ENCODE measurements at places on chromosomes 6 and 20. TPM values are rescaled to one million over a fixed set of nuclear protein-coding genes. Genes with fewer than 3 reads are reported as not detected.

TMEM30A gene
- total RNA-seq, result 47.5 TPM

SAPCD1 gene
- 0.72 TPM for total RNA-seq

SSTR4 gene
- total RNA-seq, result not detected

OVOL2 gene
- not detected for total RNA-seq

LAMP5 gene
- 0.10 TPM for total RNA-seq

RRAGD gene
- total RNA-seq, result 122 TPM

IER3 gene
- 117 TPM for total RNA-seq

DNA sequence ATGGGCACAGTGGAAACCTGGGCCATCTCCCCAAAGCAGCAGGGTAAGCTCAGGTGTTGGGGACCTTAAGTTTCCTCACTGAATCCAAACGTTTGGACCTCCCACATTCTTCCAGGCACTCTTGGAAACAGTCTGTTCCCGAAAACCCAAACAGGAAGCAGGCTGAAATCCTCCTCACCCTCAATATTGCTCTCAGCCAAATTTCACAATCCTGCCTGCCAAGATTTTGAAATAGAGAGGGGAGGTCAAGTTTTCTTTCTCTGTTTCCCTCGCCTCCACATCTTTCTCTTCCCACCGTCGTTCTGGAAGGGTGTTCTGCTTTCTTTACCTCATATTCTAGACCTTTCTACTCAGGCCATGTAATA lies 392.0 kb upstream of the SASH1 start:
- DNase-seq, result peak; percentile 9

DNA sequence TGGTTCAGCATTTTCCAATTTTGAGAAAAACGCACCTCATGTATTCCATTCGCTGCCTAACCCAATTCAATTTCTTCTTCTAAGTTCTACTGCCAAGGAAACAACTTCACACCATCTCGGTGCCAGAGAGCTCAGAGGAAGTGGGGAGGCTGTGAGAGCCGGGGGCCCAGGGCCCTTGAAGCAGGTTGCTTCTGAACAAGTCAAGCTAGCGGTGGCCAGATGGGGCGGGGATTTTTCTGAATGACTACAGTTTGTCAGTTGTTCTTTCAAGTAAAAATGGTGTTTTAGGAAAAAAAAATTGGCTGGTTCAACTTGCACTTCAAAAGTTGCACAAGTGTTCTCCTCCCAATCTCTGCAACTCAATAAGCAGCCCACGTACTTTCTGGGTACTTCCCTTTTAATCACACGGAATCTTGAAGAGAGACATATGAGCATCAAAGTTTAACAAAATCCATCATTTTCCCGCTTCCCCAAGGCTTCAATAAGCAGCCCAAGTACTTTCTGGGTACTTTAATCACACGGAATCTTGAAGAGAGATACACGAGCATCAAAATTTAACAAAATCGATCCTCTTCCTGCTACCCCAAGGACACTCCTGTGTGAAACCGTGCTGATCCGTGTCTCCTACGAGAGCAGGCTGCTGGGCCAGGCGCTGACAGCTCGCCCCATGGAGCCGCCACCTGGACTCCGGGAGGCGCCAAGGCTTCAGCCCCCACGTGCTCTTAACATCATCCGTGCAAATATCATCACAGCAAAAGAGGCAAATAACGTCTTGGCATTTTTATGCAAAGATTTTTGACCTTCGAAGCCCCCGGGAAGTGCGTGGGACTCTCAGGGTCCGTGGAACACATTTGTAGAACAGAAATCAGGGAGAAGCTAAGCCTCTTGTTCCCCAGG lies 186.7 kb upstream of the PDE10A start:
- no peak for DNase-seq

DNA sequence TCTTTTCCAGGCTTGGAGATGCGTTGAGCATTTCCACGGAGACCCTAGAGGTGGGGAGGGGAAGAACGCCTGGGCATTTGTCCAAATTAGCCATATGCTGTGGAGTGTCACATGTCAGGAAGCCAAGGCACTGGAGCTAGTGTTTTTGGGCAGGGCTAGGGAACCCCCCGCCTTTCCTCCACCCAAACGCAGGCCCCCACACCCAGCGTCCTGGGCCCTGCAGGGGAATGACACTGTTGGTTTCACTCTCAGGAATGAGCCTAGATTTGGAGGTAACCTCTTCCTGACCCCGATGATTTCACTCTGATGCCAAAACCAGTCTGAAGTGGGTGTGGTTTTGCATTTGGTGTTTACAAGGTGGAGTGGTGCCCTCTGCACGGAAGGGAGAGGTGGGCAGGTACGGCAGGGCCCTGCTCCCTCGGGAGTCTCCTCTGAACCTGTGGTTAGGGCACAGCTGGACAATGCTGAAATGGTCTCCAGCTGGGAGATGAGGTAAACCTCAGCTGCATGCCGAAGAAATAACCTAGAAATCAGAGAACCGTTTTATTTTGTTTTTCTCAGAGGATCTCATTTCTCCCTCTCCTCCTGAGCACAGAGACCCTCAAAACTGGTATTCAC lies 29.5 kb downstream of the MTHFD1L start:
- DNase-seq, result peak; percentile 19

DNA sequence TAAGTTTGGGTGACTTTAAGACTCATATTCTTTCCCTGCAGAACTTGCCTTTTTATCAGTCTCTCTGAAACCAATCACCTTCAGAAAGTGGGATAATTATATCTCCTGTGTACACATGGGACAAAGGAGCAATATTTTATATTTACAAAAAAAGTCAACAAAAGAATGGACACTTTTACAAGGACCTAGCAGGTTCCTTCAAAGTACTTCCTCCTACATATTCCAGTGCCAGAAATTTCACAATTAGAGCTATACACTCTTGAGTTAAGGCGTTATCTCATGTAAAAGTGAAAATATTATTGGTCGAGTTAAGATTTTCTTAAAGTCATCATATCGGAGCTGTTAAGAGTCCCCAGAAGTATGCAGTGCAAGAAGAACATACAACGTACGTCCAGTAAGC lies 98.9 kb upstream of the MAFB start:
- DNase-seq, result no peak

DNA sequence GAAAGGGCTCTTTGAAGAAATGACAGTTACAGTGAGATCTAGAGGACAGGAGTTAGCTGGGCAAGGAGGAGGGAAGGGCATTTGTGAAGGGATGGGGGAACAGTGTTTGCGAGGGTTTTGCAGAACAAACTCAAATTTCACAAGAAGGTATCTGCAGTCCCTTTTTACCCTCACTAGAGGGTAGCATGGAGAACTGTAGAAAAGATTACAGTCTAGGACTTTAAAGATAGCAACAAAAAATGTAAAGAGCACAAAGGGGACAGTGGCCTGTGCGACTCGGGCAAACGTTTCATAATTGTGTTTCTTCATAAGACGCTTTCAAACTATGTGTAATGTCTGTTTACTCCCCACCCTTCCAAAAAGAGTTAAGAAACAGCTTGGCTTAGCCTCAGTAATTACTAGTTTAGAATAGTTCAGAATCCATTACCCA lies 21.2 kb upstream of the ASXL1 start:
- no peak for DNase-seq

DNA sequence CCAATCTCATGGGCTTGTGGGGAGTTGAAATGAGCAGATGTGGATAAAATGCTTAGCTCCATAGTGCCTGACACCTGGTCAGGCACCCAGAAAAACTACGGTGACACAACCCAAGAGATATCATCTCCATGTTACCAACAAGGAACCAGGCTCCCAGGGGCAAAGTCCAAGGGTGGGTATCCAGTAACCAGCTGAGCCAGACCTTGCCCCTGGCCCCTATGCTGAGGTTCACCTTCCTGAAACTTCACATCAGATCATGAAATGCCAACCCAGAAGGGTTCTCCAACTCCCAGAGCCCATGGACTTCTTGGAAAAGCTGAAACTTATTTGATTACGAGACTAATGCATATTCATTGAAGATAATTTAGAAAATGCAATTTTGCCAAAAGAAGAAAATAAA lies 141.8 kb upstream of the KCNG1 start:
- no peak for DNase-seq

- no peak for DNase-seq
These were observed 177.5 kb downstream of the CDC5L start for GRCh38 chr6:44564906-44565524.

- no peak for DNase-seq
These were observed 24.4 kb downstream of the SIRPD start for GRCh38 chr20:1533059-1533458.

DNA sequence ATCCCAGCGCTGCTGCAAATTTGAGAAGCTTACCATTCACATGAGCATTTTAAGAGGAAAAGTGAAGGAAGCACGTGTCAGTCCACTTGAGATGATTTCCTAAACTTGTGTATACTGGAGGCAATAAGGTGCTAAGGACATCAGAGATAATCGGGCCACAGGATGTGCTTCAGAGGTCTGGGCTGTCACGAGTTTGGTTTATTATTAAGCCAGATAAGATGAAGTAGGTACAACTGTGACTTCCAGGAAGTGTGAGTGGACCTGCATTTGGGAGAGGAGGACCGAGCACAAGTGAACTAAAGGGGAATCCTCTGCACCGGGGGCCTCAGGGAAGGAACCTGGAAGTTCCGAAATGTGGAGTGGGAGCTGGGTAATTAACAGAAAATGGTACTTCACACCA lies 1.4 kb downstream of the SAMD5 start:
- no peak for DNase-seq

GRCh38 chr6:45679631-45680030 lies 301.9 kb upstream of the SUPT3H start:
- DNase-seq, result no peak

GRCh38 chr6:16512544-16513290 lies 248.5 kb downstream of the ATXN1 start:
- DNase-seq, result no peak

DNA sequence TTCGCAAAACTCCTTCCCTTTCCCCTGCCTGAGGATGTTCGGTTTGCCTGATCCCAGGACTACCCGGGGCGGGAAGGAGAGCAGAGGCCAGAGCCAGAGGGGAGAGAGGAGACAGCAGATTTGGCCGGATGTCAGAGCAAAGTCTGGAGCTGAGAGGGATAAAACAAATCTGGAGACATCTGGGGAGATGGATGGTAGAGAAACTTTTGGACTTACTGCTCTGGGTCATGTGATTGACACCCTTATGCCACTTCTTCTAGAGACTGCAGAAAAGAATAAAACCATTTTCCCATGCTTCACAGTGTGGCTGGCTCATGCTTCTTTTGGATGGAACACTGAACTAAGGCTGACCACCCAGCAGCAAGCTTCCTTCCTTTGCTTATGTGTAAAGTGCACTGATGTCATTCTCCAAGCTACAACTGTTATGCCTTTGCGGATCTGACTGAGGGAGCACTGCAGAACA lies 174.7 kb downstream of the FOXC1 start:
- no peak for DNase-seq

DNA sequence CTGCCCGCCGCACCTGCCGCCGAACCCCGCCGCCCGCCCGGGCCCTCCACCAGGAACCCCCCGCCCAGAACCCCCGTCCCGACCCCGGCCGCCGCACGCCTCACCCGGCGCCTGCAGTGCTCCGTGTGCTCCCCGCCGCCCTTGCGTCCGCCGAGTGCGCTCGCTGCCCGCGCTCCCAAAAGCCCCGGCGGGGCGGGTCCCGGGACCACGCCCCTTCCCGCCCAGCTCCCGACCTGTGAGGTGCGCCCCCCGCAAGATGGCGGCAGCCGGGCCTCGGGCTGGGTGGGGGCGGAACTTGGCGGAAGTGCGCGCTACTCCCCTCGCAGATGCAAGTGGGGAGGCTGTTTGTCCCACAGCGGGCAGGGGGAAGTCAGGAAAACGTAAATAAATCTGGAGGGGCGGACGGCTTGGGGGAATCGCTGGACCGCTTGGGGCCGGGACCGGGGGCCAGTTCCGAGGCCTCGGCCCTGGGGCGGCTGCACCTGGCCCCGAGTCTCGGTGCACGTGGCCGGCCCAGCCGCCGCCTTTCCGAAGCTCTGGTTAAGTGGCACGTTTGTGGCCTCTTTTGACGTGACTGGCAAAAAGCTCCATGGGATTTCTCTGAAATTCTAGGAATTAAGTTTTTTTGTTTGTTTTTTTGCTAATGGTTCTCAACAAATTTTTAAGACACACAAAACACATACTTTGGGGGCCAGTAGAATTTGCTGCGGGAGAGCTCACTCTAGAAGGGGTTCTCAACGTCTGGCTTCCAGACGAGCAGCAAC lies at the start of gene EZR:
EZR (minus strand) TSS at position 156 of the 764 bp plus-strand sequence. CDS start 1,275 bp downstream, outside the sequence.
- peak; percentile 74 for DNase-seq

GRCh38 chr6:158849899-158850806 lies 31.0 kb upstream of the EZR start:
- no peak for DNase-seq

DNA sequence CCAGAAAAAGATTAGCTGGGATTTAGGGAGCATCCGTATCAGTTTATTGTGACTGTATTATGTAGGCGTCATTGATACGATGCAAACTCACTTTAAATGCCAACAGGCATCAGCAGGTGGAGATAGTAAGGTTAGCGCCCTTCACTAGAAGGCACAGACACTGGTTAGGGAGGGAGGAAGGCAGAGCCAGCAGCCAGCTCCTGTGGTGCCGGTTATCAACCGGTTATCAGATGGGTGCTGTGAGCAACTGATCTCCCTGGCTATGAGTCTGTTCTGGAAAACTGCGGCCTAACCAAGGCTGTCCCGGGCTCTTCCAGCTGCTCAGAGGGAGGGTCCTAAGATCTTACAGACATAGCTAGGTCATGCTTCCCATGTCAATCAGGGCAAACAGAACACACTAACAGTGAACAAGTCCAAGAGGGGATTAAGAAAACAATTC lies 47.5 kb upstream of the CD93 start:
- DNase-seq, result no peak

DNA sequence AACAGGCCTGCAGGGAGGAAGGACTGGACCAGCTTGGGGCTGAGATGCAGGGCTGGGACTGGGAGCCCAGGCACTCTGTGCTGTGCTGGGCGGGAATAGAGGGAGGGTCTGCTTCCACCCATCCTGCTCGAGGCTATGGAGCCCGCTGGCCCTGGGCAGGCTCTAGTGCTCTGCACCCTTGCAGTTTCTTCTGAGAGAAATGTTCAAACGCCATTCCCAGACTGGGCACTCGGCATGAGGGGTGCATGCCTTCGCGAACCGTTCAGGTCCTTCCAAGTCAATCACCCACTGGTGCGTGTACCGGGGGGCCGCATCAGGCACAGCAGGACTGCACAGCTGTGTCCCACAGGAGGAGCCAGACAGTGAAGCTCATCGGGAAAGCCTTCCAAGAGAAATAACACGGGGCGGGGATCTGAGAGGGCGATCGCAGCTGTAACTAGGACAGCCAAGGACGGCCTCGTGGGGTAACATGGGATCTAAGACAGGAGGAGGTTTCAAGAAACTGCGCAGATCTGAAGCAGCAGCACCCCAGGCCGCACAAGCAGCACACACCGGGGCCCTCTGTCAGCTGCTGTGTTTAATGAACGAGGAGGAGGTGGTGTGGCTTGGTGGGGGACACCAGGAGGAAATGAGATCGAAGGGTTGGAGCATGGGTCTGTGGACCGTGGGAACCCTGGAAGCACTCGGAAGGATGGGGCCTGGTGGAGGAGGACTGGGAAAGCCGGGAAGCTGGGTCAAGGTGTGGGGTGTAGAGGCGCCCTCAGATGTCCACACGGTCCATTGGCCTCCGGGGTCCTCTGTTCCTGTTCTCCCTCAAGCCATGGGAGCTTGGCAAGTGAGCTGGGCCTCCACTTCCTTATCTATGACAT lies 26.1 kb upstream of the PYGB start:
- DNase-seq, result peak; percentile 68

Measured in heart right ventricle (tissue), 16 donors.